AML-193 (cell line): ENCODE measurements at places on chromosomes 12 and 14.

GRCh38 chr14:61691495-61691894 is 3.8 kb upstream of the HIF1A start:
- no peak for DNase-seq

DNA sequence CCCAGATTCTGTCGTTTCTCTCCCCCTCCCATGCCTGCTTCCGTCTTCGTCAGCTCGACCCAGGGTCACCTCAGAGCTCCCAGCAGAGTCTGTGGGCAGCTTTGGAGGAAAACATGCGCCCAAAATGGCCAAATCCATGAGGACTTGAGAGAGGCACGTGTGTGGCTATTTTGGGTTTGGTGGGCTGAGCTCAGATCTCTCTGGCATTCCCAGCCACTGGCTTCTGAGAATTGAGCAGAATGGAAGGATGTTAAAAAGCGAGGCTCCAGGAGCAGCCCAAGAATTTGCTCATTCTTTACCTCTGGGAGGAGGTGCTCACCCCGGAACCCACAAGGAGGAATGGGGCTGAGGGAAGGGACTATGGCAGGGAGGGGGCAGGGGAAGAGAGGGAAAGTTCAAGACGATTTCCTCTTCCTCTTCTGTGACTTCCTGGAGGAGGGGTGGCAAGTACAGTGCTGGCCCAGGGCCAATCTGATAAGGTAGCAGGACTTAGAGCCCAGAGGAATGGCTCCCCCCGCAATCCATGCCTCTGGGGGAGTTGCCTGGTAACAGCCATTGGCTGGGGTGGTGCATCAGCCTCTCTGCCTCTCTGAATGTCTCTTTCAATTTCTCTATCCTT is 20.1 kb downstream of the TSPAN9 start:
- no peak for DNase-seq

GRCh38 chr14:68939181-68939892 is 39.8 kb downstream of the ACTN1 start:
- no peak for DNase-seq

- no peak for DNase-seq
These were observed 27.5 kb downstream of the MDM1 start for GRCh38 chr12:68304626-68305025.

DNA sequence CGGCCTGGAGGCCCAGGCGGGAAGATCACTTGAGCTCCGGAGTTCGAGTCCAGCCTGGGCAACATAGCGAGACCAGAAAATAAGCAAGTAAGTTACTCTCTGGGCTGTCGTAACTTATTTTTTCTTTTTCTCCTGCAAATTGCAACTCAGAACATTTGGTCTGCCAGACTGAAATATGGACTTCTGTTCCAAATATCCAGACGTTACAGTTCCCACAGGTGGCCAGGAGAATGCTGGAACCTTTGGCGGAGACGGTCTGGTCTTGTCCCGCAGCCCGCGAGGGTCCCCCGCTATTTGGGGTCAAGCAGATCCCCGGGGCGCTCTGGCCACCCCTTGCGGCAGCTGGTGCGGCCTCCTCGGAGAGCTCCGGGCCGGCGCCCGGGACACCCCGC is 488 bp upstream of the PLEKHH1 start:
- no peak for DNase-seq
